CD4-positive, alpha-beta T cell (primary cell): ENCODE measurements at places on chromosomes 4 and X. TPM values are rescaled to one million over a fixed set of nuclear protein-coding genes. Genes with fewer than 3 reads are reported as not detected.

DNA sequence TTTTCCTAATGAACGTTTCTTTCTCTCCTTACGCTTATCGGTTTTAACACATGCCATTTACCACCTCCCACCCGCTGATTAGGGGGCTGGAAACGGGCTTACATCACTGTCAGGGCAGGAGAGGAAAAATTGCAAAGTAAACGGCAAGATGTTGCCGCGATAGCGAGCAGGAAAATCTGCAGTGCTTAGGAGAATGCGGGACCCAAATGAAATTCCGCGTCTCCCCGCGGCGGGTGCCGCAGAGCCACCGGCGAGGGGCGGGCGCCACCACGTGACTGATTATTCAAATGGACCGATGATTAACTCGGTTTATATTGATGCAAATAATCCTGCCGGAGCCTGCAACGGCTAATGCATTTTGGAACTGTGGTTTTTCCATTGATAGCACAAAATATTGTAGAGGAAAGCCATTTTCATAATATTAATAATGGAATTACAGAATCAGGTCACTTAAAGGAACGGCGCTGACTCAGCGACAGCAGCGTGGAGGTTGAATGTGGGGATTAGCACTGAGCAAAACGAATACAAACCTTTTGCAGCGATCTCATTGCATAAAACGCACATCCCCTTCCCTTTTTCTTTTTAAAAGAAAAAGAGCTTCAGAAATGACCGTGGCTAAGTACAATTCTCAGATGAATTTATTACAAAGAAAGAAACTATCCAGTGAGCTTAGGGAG is 224.2 kb downstream of the STIM2 start:
- peak; percentile 19 for DNase-seq

The ATG4A gene
- 2.9 TPM for total RNA-seq

GRCh38 chr4:110514889-110515479 is 39.0 kb downstream of the ENPEP start:
- no peak for DNase-seq

The ARHGAP6 gene
- not detected for total RNA-seq

DNA sequence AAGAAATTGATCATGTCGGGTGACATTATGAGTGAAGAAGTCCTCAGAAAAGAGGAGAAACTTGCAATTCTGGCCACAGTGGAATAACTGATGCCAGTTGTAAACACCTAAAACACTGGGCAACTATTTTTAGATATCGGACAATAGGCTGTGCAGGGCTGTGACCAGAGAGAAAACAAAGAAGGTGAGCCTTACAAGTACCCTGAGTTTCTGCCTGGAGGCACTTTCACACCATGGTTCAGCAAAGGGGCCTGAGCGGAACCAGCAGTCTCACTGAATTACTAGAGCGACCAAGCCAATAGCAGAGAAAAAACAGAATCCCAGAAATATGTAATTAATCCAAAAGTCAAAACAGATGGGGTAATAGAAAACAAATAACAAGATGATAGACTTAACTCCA is 11.2 kb downstream of the IRAK1 start:
- no peak for DNase-seq

DNA sequence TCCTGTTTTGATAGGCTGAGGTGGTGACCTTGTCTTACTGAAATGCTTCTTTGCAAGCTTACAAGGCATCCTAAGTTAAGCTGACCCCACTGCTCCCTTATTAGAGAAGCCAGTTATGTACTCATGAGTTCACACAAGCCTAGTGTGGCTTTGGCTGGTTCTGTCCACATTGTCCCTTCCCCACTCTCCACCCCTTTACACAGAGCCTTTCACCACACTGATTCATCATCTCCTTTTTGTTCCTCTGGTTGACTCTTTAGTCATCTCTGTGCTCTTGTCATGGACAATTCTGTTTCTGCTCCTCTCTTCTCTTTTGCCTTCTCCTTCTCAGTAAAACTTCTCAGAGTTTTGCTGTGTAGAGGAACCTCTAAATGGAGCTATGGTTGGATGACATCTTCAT is 4.9 kb downstream of the CHRNA9 start:
- DNase-seq = no peak

The RTL3 gene
- total RNA-seq = not detected

DNA sequence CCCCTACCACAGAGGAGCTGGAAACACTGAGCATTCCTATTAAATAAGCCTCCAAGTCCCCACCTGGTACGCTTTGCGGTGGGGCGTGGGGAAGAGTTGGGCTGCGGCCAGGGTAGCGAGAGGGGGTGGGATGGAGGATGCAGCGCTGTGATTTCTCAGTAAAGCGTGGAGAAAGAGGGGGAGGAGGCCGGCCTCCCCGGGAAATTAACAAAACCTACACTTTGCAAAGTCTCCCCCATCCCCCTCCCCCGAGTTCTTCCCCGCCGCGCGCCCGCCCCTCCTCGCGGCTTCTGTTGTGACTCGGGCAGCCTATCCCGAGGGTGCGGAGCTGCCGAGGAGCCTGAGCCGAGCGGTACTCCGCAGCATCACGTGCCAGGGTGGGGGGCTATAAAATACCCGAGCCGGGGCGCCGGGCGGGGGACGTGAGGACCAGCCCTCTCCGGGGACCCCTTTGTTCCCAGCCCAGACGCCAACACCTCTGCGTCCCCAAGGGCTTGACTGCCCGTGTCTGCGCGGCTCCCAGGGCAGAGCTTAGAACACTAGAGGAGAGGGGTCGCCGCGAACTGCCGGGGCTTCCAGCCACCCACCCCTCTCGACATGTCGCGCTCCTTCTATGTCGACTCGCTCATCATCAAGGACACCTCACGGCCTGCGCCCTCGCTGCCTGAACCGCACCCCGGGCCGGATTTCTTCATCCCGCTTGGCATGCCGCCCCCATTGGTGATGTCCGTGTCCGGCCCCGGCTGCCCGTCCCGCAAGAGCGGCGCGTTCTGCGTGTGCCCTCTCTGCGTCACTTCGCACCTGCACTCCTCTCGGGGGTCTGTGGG is at the start of gene GSX2:
TSS of gene GSX2 (plus strand) at position 416 of the 827 bp plus-strand sequence. CDS start at position 598, 182 bp downstream.
- DNase-seq = no peak

GRCh38 chr4:125392694-125393093 is 77.9 kb downstream of the FAT4 start:
- DNase-seq = no peak

The TRMT10A gene
- total RNA-seq = 2.0 TPM
